Osteoblast (primary cell): ENCODE measurements at places on chromosomes 12 and 14. TPM values are rescaled to one million over a fixed set of nuclear protein-coding genes. Genes with fewer than 3 reads are reported as not detected.

GRCh38 chr14:101499080-101499479, 62.2 kb upstream of the DIO3 start:
- H3K27ac ChIP-seq: no peak overlapping the region
- DNase-seq: peak; percentile 31
- peaks cover 5% of the 10 kb centered on the region for H3K27me3 ChIP-seq
- no peak overlapping the region for H3K4me3 ChIP-seq
- H3K36me3 ChIP-seq: no peaks in the 10 kb centered on the region
- no peaks in the 10 kb centered on the region for H3K4me1 ChIP-seq

- no peaks in the 10 kb centered on the region for H3K27me3 ChIP-seq
- no peak overlapping the region for H3K4me3 ChIP-seq
- peaks cover 5% of the 10 kb centered on the region for H3K4me1 ChIP-seq
- no peak for DNase-seq
- no peak overlapping the region for H3K27ac ChIP-seq
- no peaks in the 10 kb centered on the region for H3K36me3 ChIP-seq
Measured at GRCh38 chr12:18467620-18468245, 206.4 kb downstream of the PIK3C2G start.

DNA sequence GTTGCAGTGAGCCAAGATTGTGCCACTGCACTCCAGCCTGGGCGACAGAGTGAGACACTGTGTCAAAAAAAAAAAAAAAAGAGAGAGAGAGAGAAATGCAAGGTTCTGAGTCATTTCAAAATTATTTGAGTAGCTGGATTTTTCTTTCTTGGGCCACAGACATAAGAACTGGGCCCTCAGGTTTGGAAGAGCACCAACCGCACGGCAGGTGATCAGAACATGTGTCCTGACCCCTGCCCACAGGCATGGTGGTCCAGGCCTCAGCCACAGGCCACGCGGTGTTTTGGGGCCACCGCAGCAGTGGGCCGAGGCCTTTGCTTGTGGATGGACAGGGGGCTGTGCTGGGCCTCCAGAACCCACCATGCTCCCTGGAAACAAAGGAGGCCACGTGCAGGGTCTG, 126.7 kb downstream of the CALM1 start:
- no peaks in the 10 kb centered on the region for H3K27me3 ChIP-seq
- DNase-seq: peak; percentile 85
- H3K27ac ChIP-seq: no peak overlapping the region
- no peaks in the 10 kb centered on the region for H3K36me3 ChIP-seq
- peaks cover 18% of the 10 kb centered on the region for H3K4me1 ChIP-seq

- no peaks in the 10 kb centered on the region for H3K36me3 ChIP-seq
- no peak overlapping the region for H3K4me3 ChIP-seq
- H3K4me1 ChIP-seq: no peaks in the 10 kb centered on the region
- DNase-seq: no peak
- H3K27ac ChIP-seq: no peak overlapping the region
- no peaks in the 10 kb centered on the region for H3K27me3 ChIP-seq
Measured at GRCh38 chr12:59407799-59408198, 188.0 kb upstream of the SLC16A7 start.

DNA sequence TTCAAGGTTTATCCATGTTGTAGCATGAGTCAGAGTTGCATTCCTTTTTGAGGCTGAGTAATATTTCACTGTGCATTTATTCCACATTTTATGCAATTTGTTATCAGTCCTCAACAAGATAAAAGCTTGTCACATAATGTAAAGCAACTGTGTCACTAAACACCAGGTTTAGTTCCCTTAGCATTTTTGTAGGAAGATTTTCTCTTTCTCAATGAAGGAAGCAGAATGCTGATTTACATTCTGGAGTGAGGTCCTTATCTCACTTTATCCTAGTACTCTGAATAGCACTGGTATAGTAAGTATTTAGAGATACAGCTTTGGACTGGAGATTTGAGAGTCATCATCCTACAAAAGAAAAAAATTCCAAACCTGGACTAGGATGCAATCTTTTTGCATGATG, 9.8 kb upstream of the EXD2 start:
- H3K36me3 ChIP-seq: no peaks in the 10 kb centered on the region
- no peaks in the 10 kb centered on the region for H3K4me1 ChIP-seq
- H3K27ac ChIP-seq: no peak overlapping the region
- no peak for DNase-seq

- peak; percentile 90 for DNase-seq
- H3K27me3 ChIP-seq: no peaks in the 10 kb centered on the region
- peak overlapping the region; percentile 56 for H3K4me3 ChIP-seq
- H3K4me1 ChIP-seq: peaks cover 19% of the 10 kb centered on the region
- H3K27ac ChIP-seq: peak overlapping the region; percentile 49
- peaks cover 52% of the 10 kb centered on the region for H3K36me3 ChIP-seq
Measured at GRCh38 chr12:1630827-1631591, 2.0 kb downstream of the WNT5B start.

The C14orf132 gene
- 40.2 and 41.5 TPM in 2 replicates for total RNA-seq

The SIX1 gene
- total RNA-seq: 18.1 and 21.5 TPM in 2 replicates

The USP5 gene
- total RNA-seq: 65.7 and 77.1 TPM in 2 replicates

The ZC2HC1C gene
- 1.1 and 1.2 TPM in 2 replicates for total RNA-seq

The SRGAP1 gene
- 24.8 and 26.1 TPM in 2 replicates for total RNA-seq
